ENCODE measurements at places on chromosomes 11 and 22.

DNA sequence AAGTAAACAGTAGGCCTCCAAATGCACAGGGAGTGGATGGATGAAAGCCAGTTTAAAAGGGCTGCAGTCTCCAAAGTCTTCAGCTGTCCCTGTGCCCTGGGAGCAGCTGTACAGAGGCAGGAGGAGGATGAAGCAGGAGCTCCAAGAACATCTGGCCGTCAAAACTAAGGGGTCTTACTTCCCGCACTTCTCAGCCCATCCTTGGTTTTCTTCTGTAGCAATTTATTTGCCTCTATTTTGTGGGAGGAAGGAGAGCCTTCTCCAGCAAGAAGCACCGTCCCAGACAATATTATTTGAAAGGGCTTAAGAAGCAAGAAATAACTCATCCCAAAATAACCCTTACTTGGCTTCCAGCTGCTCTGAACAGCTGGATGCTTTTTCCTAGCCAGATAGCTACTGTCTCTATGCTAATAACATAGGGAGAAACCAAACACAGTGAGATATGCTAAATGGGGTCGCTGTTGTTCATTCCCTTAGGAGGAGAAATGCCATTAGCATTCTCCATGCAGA, 133.2 kb downstream of the SPATA19 start:
- DNase-seq = no peak

- no peak for DNase-seq
Measured at GRCh38 chr22:38345782-38346181, 28.5 kb upstream of the CSNK1E start.

GRCh38 chr22:37162221-37163095, 12.7 kb upstream of the IL2RB start:
- DNase-seq = peak; percentile 48

- no peak for DNase-seq
Measured at GRCh38 chr11:6365659-6366058, 24.6 kb upstream of the SMPD1 start.

- no peak for DNase-seq
Measured at GRCh38 chr22:25495285-25495684, 69.2 kb upstream of the GRK3 start.

DNA sequence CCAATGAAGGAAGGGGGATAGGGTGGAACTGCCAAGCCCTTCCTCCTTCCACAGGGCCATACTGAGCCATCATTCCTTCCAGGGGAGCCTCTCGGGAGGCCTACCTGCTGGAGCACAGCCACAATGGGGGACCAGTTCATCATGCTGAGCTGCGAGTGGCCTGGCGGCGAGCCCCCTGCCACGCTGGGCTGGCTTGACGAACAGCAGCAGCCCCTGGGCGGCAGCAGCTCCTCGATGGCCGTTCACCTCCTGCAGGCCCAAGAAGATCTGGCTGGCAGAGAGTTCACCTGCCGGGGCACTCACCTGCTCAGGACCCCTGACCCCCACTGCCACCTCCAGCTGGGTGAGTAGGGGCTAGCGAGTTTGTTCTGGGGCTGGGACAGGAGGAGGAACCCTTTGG, 5.9 kb downstream of the VSIG10L2 start:
- DNase-seq = no peak

GRCh38 chr11:35631891-35632290, 13.6 kb downstream of the FJX1 start:
- no peak for DNase-seq

- no peak for DNase-seq
Measured at GRCh38 chr22:27594474-27595134, 207.0 kb downstream of the MN1 start.

DNA sequence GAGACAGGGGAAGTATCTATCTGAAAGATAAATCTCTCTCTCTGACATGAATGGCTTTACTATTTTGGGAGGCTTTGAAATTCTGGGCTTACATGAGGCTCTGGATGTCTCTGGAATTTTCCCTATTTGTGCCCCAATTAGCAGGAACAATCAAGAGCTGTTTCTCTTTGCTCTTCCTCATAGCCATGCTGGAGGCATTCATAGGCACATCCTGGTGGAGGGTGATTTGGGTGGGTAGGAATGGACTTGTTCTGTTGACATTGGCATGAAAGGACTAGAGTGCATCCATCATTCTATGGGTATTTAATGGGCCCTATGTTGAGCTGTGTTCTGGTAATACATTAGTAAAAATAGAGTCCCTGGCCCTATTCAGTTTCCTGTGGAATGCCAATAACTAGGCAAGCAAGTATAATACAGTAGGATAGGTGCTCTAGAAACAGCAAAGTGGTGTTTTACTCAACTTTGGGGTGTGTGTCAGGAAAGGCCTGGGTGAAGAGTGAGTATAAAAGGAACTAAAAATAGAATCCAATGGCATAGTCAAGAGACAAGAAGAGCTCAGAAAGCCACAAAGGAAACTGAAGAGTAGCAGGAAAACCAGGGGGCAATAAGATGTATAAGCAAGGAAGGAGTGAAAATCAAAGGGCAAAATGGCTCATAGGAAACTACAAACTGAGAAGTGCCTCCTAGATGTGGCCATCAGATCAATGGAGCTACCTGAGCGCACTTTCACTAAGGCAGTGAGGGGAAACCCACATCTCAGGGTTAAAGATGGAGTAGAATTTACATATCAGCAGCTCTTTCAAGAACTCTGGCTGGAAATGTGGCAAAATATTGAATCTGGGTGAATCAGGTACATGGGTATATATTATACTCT, 45.0 kb downstream of the CWC15 start:
- no peak for DNase-seq

DNA sequence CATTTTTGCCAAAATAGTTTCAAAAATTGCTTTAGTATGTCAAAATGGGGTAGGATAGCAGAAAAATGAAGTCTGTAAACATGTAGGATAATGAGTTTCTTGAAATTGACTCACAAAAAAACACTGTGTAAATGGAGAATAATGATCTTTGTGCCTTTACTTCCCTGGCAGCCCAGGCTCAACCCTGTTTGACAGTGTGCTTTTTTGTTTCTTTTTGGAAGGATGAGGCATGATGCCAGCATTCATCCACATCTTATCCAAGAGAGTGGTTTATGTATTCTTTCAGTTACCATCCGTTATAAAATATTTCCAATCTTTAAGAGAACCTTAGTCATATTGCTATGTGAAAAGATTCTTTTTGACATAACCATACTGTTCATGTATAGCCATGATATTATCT, 70.6 kb downstream of the ARHGAP42 start:
- no peak for DNase-seq

- no peak for DNase-seq
Measured at GRCh38 chr22:22674467-22674866, 30.1 kb downstream of the GGTLC2 start.

DNA sequence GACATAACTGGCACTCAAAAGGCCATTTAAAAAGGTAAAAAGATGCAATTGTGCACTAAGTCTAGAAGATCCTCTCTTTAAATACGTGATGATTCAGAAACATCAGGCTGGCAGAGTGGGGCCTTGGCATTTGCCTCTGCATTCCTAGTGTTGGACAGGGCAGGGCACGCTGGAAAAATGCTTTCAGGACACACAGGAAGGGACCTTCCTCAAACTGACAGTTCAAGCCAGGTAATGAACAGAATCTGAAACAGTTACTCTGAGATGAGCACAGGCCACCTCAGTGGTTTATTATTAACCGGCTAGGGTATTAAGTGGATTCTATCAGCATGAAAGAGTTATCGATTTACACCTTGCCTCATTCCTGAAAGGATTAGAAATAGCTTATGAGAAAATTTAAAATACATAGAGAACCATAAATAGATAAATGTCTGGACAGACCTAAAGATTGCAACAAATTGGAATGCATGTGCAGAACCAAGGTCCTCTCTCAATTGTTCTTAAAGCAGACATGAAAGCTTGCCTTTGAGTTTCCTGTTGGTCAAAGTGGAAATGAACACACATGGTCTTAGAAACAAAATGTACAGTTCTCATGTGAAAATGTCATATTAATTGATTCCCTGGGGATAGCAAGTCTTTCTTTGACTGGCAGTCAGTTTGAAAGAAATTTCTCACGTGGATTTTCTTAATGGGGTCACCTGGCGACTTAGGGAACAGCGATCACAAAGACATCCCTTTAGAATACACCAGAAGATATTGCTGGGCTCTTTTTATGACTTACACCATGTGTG, 21.5 kb upstream of the CSNK2A3 start:
- DNase-seq = no peak

- no peak for DNase-seq
Measured at GRCh38 chr11:65427691-65428577, 5.3 kb downstream of the NEAT1 start.

DNA sequence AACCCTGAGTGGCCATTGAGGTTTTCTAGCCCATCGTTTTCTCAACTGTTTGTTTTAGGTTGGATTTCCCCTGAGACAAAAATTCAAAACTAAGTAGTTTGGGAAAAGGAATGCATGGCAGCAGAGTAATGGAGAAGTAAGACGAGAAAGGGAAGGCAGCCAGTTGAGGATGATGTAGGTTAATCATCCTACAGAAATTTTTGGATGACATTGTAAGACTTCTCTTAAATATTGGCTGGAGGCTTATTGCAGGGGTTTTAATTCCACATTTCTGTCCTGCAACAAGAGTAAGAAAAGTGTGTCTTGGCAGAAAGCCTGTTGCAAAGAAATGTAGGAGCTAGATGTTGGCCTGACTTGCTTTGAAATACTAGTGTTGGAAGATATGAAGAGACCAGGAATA, 308.8 kb downstream of the LUZP2 start:
- no peak for DNase-seq

DNA sequence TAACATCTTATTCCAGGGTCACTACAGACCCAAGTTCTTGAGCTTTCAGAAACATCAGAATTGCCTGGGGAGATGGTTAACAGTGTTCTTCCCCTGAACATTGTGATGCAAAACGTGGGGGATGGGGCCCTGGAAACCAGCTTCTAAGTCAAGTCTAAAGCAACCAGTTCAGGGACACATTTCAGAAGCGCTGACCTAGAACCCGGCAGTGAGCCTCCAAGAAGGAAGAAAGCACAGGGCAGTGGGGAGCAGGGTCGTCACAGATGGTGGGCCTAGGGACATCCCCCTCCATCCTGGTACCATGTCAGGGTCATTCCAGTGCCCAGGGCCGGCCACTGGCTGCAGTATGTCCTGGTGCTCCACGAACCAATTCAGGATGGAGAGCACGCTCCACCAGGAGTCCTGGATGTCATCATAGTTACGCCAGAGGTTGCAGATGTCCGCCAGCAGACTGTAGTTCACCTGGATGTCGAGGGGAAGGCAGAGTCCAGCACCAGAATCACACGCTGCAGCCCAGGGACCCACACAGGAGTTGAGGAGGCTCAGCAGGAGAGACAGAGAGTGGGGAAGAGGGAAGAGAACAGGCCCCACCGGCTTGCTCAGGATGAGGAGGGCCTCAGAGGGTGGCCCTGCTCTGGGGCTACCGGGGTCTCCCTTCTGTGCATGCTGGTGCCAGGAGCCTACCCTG, 5.0 kb downstream of the NAGA start:
- DNase-seq = no peak

- DNase-seq = no peak
Measured at GRCh38 chr11:11078344-11079086, 220.7 kb upstream of the ZBED5 start.

GRCh38 chr11:13220148-13220547, 57.4 kb upstream of the BMAL1 start:
- DNase-seq = no peak

DNA sequence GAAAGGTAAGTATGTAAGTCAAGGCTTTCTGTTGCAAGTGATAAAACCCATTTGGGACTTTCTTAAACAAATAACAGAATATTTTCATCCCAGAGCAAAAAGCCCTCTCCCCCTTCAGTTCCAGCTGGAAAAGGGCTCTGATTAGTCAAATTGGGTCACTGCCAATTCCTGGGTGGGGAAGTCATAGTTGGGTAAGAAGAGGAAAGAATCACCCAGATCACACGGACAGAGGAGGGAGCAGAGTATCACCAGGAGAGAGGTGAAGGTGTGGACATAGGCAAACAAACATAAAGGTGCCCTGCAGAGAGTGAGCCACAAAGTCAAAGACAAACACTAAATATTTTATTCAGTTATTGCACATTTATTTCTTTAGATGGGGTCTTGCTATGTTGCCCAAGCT, 36.3 kb upstream of the SORL1 start:
- no peak for DNase-seq

DNA sequence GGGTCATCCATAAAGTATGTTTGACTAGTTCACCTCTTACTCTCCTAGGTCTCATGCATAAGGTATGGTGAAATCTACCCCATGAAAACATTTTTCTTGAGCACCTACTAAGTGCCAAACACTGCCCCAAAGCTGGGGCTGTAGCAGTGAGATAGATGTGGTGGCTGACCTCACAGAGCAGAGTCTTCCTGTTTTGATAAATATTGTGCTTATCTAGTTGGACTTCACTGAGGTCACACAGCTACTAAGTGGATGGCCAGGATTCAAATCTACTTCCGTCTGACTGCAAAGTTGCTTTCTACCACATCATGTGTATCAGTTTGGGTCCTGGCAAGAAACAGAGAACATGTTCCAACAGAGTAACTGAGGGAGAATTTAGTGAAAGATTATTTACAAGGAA, 6.4 kb upstream of the HTATIP2 start:
- DNase-seq = no peak

- no peak for DNase-seq
Measured at GRCh38 chr22:28051091-28051786, 132.2 kb upstream of the PITPNB start.

- DNase-seq = no peak
Measured at GRCh38 chr11:17063171-17064002, 14.1 kb downstream of the RPS13 start.

- DNase-seq = no peak
Measured at GRCh38 chr11:15276621-15277020, 161.9 kb downstream of the INSC start.

- DNase-seq = no peak
Measured at GRCh38 chr11:121351083-121351630, 58.6 kb downstream of the SC5D start.

GRCh38 chr11:79173615-79174014, 267.2 kb downstream of the TENM4 start:
- no peak for DNase-seq

DNA sequence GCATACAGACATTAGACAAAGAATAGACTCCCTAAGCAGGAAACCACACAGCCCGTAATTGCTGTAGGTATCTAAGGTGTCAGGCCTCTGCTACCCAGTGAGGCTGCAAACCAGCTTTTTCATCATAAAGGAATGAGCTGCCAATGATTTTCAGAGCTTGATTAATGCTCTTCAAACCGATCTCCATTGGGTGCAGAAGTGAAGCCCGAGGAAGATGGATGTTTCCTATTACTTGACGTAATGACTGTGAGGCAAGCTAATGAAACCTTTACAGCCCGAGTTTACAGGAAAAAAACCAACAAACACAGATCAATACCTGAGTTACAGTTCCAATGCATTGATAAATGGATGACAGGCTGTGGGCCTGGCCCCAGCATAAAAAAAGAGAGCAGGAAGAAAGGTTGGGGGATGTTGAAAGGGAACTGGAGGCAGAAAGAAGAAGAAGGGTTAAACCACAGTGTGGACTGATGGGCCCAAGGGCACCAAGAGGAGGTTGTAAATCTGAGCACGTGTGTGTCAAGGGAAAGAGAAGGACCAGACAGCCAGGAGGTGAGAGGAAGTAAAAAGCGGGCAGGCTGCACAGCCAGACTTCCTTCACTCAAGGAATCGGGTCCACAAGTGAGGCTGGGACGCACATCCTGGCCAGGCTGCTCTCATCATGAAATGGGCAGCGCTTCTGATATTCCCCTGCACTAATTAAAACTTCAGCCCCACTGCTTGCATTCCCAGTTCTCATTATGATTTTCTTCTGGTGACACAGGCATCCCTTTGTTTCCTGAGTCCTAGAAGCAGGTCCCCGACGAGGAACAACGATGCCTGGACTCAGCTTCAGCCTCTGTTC, 70.6 kb upstream of the NTM start:
- DNase-seq = no peak

Data from activated T-helper 1 cell treated with Interleukin-2 at 50 U/mL for 16 hours (primary cell).